ENCODE measurements at places on chromosomes 1 and 21.

- no peak for DNase-seq
These were observed 15.6 kb upstream of the ZMYM6 start for GRCh38 chr1:35047188-35047858.

DNA sequence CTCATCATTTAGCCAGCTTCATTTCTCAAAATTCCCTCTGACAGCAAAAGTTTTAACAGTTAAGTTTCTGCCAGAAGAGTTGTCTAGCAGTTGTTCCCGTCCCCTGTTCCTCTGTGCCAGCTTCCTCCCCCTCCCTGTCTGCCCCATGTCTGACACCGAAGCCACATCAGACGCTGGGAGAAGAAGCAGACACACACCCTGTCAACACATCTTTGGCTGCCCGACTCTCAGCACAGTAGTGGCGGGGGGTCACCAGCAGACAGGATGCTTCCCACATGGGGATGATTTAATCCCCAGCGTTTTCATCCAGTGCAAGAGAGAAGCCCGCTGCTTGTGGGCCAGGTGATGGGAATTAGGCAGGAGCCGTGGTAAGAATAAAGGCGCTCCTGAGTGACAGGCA lies 379.4 kb upstream of the RUNX1 start:
- DNase-seq: no peak

- DNase-seq: no peak
These were observed 33.1 kb upstream of the LRRC3 start for GRCh38 chr21:44421901-44422840.

DNA sequence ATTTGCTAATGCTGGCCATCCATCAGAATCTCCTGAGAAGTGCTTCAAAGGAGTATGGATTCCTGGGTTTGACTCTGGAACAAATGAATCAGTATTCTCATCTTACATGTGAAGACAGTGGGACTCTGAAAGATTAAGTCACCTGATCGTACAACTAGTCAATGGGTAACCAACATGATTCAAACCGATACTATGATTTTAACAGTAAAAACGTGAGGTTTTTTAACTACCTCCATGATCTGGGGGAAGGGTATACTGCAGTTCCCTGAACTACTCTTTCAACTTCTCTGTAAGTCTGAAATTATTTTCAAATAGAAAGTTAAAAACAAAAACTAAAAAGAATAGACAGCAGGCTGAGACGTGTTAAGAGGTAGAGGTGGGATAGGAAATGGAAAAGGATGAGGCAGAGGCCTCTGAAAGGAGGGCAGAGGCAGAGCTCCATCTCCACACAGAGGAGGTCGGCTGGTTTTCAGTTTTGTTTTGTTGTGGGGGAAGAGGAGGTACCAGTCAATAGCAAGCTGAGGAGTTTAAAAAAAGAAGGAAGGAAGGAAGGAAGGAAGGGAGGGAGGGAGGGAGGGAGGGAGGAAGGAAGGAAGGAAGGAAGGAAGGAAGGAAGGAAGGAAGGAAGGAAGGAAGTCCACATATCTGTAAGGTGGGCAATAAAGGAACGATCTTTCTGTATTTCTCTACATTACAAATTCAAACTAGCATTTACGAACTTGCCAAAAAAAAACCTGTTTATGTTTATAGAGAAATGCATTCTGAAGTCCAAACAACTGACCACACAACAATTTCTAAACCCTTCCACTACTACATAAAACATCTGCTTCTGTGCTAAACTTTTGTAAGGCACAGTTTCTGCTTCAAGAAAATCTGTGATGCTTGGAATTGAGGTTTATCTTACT lies 213.1 kb downstream of the RERE start:
- DNase-seq: no peak

DNA sequence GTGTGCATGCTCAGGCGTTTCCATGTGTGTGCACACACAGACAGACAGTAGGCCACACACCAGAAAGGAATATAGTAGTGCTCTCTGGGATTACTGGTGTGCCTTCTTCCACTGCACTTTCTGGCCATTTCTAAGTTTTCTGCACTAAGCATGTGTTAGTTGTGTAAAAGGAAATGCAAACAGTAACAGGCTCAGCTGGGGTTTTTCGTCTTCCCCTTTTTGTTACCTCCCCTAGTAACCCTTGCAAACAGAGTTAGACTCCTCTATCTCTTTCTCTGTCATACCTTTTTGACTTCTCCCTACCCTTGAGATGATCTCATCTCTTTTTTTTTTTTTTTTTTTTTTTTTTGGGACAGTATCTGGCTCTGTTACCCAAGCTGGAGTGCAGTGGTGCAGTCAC lies 196.3 kb downstream of the SDCCAG8 start:
- no peak for DNase-seq

DNA sequence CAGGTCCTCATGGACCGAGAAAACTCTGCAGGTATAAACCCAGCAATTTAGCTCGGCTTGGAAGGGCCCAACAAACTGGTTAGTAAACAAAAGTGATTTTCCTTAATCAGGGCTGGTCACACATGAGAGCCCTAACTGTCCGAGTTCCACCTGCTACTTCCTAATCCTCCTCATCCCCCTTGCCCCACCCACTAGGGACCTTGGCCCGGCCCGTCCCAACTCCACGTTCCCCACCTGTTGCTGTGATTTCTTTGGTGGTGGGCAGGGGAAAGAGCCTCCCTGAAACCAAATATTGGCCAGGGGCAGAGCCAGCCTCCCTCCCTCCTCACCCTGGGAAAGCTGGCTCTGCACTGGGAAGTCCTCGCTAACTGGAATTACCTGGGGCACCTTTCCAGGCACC lies 304.2 kb upstream of the PROX1 start:
- DNase-seq: no peak

DNA sequence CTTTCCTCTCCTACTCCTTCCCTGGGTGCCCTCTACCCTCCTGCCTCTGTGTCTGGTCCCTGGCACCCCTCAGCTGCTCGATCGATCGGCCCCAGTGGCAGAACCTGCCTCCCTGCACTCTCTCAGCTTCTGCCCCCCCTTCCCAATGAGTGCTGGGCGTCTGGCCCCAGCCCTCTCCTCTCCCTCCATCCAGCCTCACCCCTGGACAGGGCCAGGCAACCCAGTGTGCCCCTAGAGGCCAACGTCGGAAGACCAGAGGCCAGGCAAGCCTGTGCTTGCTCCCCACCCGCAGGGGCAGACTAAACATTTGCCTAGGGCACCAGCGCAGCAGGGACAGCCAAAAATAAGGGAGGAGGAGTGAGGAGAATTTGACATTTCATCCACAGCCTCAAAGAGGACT lies 43.5 kb downstream of the LGR6 start:
- peak; percentile 9 for DNase-seq

GRCh38 chr21:39037807-39038405 lies 145.3 kb downstream of the PSMG1 start:
- DNase-seq: no peak
